ENCODE measurements at places on chromosomes 3 and 15. TPM values are rescaled to one million over a fixed set of nuclear protein-coding genes. Genes with fewer than 3 reads are reported as not detected.

ACSBG1 gene
- 0.08 TPM for total RNA-seq

PRICKLE2 gene
- total RNA-seq = 30.3 TPM

PIAS1 gene
- 22.6 TPM for total RNA-seq

ARF4 gene
- 386 TPM for total RNA-seq

GPR15 gene
- not detected for total RNA-seq

RCCD1 gene
- total RNA-seq = 9.5 TPM

LMAN1L gene
- not detected for total RNA-seq

EPHA3 gene
- total RNA-seq = 15.3 TPM

ADAMTS9 gene
- total RNA-seq = 116 TPM

GPR149 gene
- 0.44 TPM for total RNA-seq

MYRIP gene
- 0.80 TPM for total RNA-seq

GHSR gene
- not detected for total RNA-seq

GOLGA6L10 gene
- 0.28 TPM for total RNA-seq

CD200R1 gene
- 0.93 TPM for total RNA-seq

Data from hepatocyte (in vitro differentiated cells).